ENCODE measurements at places on chromosomes 7 and 10.
A peak's percentile ranks its signal among the peaks of the same experiment; 100 is the strongest.

DNA sequence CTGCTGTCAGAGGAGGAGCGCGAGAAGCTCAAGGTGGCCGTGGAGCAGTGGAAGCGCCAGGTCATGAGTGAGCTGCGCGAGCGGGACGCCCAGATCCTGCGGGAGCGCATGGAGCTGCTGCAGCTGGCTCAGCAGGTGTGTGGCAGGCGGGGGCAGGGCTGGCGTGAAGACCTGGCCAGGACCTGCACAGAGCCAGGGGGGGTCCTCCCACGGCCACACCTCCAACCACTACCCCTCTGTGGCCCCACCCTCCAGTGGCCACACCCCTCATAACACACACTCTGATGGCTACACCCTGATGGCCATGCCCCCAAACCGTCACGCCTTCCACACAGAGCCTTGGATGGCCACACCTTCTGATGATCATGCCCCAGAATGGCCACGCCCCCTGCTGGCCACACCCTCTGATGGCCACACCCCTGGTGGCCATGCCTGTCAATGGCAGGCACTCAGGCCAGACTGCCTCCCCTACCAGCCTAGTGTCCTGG is 23.4 kb upstream of the DPYSL4 start:
- peak; percentile 43 for DNase-seq

DNA sequence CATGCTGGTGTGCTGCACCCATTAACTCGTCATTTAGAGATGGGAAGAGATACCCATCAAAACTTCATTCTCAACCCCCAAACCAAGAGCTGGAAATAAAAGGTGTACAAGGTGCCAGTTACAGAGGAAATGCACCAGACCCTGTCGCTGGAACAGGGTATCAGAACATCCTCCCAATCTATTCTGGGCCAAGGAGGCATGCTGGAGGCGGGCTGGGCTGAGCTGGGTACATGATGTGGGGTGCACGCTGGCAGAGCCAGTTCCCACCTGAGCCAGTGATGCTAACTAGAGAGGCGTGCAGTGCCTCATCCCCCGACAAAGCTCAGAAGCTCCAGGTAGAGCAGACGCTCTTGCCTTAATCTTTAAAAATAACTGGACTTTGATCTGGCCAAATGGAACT is 70.1 kb downstream of the NPSR1 start:
- DNase-seq: no peak

DNA sequence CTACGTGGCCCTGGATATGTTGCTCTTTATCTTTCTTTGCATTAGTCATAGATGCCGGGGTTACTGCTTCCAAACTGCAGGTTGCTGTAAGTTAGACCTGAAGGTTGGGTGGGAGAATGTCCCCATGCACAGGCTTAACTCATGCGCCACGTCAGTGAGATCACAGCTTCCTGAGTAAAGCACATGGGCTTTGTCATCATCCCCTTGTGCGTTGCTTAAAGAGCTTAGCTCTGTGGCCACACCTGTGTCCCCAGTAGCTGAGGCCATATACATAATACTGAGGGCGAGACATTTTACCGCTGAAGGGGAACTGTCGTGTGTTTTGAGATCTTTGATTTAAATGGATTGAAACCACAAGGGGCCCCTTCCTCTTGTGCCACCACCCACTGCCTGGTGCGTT is 45.8 kb upstream of the BTBD16 start:
- no peak for DNase-seq

- DNase-seq: no peak
Observed at GRCh38 chr7:68699090-68699711, 899.1 kb upstream of the AUTS2 start.

DNA sequence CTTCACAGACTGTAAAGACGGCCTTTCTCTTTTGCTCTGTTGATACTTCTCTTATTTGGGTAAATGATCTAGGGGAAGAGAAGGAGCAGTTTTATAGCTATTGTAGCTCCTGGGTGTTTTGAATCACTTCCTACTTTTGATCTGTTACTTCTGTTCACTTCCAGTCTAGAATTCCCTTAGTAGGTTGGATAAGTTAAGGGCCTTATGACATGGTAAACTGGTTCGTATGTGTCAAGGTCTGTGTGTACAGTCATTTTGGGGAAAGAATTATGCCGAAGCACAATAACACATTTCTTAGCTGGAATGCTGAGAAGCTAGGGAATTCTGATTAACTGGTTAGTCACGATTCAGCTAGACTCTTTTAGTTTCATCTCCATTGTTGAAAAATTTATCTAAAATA is 8.1 kb downstream of the DENND10 start:
- DNase-seq: no peak

DNA sequence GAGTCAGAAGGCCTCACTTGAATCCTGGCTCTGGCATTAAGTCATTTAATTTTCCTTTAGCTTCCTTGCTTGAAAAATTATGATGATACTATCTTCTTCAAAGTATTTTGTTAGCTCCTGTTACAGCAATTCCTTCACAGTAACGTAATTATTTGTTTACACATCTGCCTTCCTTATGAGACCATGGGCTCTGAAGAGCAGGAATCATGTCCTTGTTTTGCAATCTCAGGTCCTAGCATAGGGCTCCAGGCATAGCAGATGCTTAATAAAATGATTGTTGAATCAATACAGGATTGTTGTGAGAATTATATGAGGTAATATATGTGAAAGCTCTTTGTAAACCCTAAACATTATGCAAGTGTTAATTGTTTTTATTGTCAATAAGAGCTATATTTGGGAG is 25.5 kb downstream of the KLHDC10 start:
- peak; percentile 42 for DNase-seq

- DNase-seq: no peak
Observed at GRCh38 chr10:112678581-112678980, 231.6 kb downstream of the VTI1A start.

DNA sequence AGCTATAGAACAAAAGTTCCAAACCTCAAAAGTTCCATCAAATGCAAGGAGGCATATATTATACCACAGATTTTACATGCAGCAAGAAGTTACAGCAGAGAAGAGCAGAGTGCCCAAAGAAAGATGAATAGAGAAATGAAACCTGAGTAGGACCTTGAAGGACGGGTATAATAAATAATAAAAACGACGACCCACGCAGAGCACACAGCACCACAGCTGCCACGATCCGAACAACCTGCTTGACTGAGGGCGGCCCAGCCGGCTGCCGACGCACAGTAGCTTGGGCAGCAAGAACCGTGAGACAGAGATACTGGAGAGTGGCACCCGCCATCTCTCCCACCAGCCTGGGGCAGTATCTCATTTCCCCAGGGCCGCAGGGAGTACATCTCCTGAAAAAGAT is 79.0 kb downstream of the HIPK2 start:
- no peak for DNase-seq

DNA sequence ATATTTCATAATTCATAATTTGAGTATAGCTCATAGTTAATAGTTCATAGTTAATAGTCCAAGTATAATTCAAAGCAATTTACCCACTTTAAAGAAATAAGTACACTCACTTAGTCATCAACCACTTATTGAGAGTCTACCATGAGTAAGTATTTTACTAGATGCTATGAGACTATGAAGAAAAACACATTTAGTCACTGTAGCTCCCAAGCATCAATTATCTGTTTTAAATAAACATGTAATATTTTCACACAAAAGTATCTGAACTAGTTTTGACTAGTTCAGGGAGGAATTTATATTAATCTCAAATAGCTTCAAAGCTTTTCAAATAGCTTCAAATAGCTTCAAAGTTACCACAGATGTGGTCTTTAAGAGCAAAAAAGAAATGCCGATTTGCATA is 119.2 kb downstream of the ANK3 start:
- DNase-seq: no peak

GRCh38 chr10:124142960-124143359 is 49.6 kb upstream of the CHST15 start:
- DNase-seq: no peak

DNA sequence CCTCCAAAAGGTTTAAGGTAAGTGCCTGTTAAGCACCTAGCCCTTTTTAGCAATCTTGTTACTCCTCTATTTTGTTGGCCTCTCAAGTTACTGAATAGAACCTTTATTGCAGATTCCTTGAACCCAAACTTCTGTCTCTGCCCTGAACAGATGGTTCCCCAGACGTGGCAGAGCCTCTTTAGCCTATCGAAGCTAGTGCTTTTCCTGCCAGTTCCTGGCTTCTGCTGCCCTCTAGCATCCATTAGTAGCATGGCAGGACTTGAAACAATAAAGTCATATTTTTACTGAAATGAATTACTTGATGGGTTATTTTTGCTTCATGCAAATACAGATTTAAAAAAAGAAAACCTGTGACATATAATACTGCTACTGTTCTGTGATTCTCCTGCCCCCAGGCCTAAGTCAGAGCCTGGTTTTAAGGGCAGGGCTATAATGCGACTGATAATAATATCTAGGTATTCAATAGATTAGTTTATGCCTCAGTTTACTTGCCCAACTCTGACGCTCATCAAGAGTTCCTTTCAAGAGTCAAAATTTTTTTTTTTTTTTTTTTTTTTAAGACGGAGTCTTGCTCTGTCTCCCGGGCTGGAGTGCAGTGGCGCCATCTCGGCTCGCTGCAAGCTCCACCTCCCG is 84.3 kb upstream of the PHF14 start:
- peak; percentile 68 for DNase-seq

DNA sequence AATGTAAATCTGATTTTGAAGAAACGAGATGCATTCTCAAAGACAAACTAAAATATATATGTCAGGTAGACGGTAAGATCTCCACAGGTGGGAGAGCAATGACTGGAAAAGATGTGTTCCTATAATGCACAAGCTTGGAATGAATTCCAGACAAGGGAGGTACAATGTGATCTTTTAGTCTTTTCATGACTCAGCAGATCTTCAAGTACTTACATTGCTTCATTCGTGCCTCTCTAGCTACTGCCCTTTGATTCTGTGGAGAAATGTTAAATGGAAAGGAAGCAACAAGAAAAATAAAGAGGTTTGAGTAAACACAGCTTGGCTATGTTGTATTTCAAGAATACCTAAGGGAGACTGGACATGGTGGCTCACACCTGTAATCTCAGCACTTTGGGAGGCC is 106.6 kb downstream of the GAD2 start:
- no peak for DNase-seq

- DNase-seq: peak; percentile 26
Observed at GRCh38 chr10:79082631-79083596, 14.1 kb downstream of the ZMIZ1 start.

DNA sequence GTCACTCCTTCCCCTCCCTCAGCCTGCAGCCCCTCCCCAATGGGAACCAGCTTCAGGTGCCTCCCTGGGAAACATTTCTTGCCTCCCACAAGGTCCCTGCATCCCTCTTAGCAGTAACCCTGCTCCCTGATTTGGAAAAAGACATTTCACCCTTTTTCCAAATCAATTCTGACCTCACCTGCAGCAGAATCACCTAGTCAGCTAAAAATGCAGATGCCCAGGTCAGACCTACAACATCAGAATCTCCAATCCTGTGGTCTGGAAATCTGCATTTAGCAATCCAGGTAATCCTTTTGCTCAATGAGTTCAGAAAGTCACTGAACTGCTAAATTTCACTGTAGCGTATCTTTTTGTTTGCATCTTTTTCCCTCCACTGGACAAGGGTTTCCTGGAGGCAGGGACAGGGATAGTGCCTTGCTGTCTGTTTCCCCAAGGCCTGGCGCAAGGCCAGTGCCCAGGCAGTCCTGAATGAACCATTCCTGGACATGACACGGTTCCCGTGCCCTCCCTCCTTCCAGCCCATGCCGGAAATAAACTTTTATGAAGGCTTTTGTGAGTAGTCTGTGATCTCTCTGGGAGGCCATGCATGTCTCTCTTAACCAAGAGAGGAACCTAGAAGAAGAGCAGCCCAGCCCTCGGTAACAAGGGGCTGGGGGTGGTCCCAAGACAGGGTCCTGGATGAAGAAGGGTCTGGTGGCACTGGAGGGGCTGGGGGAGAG is 44.0 kb downstream of the COL13A1 start:
- peak; percentile 59 for DNase-seq

GRCh38 chr7:66082886-66083415 is 7.3 kb downstream of the ASL start:
- no peak for DNase-seq

DNA sequence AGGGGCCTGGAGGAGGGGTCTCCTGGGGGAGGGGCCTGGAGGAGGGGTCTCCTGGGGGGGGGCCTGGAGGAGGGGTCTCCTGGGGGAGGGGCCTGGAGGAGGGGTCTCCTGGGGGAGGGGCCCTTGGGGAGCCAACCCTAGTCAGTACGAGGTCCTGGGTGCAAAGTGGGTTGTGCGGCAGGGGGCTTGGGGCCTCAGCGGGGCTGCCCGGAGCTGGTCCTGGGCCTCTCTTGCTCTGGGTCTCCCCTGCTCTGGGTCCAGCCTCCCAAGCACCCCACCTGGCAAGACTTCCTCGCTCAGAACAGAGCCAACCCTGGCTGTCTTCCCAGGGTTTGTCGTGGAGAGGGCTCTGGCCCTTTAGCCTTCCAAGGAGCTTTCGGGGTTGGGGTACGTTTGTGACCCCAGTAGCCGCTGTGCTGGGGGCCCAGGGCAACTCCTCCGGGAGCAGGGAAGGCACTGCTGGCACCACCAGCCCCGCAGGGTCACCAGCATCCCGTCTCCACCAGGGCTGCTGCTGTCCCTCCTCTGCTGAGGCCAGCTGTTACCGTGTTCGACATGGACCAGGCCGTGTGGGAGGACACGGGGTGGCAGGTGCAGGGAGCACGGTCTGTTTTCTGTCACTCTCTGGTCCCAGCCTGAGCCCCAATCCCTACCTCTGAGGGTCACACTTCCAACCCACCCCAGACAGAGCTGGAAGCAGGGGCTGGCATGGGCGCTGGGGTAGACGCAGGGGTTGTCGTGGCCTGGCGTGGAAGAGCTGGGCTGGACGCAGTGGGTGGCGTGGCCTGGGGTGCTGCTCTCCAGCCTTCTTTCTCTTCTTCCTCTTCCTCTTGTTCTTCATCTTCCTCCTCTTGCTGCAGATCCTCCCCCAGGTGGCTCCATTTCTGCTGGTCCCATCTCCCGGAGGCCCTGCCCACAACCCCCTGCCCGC is 22.8 kb downstream of the PWWP2B start:
- DNase-seq: no peak

DNA sequence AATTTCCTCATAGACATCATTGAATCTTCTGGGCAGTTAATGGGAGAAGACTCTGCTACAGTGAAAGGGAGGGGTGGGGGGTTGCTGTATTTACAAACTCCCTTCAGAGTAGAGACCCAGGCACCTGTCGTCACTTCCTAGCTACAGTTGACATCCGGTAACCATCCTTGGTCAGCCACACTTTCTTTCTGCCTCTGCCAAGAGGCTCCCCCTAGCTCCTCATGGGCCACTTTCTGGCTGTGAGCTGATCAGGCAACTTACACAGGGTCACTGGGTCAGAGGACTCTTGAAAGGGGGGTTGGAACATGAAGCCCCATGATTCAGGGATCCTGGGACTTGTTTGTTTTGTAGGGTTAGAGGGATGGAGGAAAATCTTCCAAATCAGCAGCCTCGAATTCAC is 1.2 kb downstream of the TECPR1 start:
- no peak for DNase-seq

DNA sequence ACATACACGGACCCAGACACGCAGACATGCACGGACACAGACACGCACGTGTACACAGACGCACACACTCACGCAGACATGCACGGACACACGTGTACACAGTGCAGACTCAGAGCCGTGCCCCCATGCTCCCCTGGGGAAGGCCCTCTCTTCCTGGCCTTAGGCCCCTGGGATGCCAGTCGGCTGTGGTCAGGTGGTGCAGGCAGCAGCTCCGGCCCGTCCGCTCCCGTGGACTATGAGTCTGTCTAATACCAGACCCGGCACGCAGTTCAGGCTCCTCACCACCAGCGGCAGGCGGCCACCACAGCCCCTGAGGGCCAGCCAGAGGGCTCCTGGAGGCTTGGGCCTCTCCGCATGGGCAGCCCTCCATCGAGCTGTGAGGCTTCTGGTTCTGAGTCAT is 52.0 kb upstream of the NKX6-2 start:
- DNase-seq: no peak

Data from MCF 10A (cell line).